Activated T-helper 17 cell treated with anti-CD3 and anti-CD28 coated beads, Interleukin-2, amount 50 U/mL, for 72 hours (primary cell): ENCODE measurements at places on chromosomes 16 and 17. TPM values are rescaled to one million over a fixed set of nuclear protein-coding genes. Genes with fewer than 3 reads are reported as not detected.

- H3K27ac ChIP-seq: no peak overlapping the region
- no peaks in the 10 kb centered on the region for H3K27me3 ChIP-seq
- ATAC-seq: no peak
- peaks cover 5% of the 10 kb centered on the region for H3K4me1 ChIP-seq
Observed at GRCh38 chr17:2815781-2816185, 19.5 kb downstream of the RAP1GAP2 start.

DNA sequence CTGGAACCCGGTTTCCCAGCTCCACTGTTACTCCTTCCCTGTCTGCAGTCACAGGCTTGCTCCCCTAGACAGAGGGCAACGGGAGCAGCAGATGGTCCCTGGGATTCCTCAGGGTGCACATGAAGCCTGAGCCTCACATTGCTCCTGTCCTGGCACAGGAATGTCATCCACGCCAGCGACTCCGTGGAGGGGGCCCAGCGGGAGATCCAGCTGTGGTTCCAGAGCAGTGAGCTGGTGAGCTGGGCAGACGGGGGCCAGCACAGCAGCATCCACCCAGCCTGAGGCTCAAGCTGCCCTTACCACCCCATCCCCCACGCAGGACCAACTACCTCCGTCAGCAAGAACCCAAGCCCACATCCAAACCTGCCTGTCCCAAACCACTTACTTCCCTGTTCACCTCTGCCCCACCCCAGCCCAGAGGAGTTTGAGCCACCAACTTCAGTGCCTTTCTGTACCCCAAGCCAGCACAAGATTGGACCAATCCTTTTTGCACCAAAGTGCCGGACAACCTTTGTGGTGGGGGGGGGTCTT is 1.6 kb upstream of the DECR2 start:
- no peaks in the 10 kb centered on the region for H3K27me3 ChIP-seq
- H3K4me3 ChIP-seq: peak overlapping the region; percentile 75
- H3K36me3 ChIP-seq: no peaks in the 10 kb centered on the region
- H3K27ac ChIP-seq: peak overlapping the region; percentile 20

GRCh38 chr16:894841-895240 is 75.9 kb downstream of the LMF1 start:
- H3K27me3 ChIP-seq: no peaks in the 10 kb centered on the region
- H3K36me3 ChIP-seq: no peaks in the 10 kb centered on the region
- no peak for ATAC-seq
- H3K4me3 ChIP-seq: no peak overlapping the region

GRCh38 chr17:62653826-62654761 is 26.6 kb downstream of the MRC2 start:
- ATAC-seq: no peak
- H3K27me3 ChIP-seq: no peaks in the 10 kb centered on the region
- peak overlapping the region; percentile 77 for H3K27ac ChIP-seq
- H3K36me3 ChIP-seq: no peaks in the 10 kb centered on the region
- peak overlapping the region; percentile 87 for H3K4me3 ChIP-seq
- peaks cover 16% of the 10 kb centered on the region for H3K4me1 ChIP-seq

- H3K4me1 ChIP-seq: no peaks in the 10 kb centered on the region
- no peaks in the 10 kb centered on the region for H3K27me3 ChIP-seq
- no peaks in the 10 kb centered on the region for H3K36me3 ChIP-seq
Observed at GRCh38 chr16:63744077-63744874, 1377.6 kb downstream of the CDH11 start.

DNA sequence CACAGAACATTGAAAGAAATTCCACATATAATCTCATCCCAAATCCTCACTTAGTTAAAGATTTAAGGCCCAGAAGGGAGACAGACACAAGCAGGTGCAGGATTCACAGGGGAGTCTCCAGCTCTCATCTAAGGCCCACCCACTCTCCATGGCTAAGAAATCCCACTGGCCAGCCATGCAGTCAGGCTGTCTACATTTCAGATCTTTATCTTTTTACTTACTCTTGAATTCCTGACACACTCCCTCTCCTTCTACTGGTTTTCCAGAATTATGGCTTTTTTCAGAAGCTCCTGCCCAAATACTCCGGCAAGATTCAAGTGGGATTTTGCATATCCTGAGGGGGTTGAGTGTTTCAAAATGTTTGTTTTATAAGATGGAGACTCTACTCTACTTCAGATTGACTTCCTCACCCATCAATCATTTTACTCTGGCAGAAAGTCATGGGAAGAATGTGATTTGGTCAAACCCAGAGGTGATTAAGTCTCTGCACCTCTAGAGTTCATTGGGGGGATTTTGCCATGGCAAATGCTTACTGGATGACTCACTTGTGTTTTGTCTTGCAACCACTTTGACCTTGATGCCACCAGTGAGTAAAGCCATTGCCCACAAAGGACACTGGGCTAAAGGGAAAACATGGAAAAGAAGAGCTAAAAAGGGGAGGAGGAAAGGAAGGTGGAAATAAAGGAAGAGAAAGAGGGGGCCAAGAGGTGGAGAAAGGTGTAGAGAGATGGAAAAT is 688.8 kb upstream of the SALL1 start:
- no peak overlapping the region for H3K4me3 ChIP-seq
- H3K4me1 ChIP-seq: no peaks in the 10 kb centered on the region
- no peaks in the 10 kb centered on the region for H3K27me3 ChIP-seq

DNA sequence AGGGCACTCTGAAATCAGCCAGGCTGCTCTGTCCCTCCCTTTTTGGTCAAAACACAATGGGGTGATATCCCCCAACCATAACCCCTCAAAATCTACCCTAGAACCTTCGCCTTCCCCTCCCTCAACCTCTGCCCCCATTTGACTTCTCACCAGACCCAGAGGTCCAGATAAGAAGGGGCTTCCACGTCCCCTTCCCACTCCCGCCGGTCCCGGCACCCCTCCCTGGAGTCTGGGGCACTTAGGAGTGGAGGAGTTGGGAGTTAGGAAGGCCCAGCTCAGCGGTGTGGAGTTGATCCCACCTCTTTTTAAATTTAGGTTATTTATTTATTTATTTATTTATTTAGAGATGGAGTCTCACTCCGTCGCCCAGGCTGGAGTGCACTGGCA is 619 bp upstream of the TMEM92 start:
- peaks cover 7% of the 10 kb centered on the region for H3K4me1 ChIP-seq
- H3K4me3 ChIP-seq: no peak overlapping the region
- no peak for ATAC-seq
- no peak overlapping the region for H3K27ac ChIP-seq
- H3K36me3 ChIP-seq: no peaks in the 10 kb centered on the region
- H3K27me3 ChIP-seq: peaks cover 30% of the 10 kb centered on the region

DNA sequence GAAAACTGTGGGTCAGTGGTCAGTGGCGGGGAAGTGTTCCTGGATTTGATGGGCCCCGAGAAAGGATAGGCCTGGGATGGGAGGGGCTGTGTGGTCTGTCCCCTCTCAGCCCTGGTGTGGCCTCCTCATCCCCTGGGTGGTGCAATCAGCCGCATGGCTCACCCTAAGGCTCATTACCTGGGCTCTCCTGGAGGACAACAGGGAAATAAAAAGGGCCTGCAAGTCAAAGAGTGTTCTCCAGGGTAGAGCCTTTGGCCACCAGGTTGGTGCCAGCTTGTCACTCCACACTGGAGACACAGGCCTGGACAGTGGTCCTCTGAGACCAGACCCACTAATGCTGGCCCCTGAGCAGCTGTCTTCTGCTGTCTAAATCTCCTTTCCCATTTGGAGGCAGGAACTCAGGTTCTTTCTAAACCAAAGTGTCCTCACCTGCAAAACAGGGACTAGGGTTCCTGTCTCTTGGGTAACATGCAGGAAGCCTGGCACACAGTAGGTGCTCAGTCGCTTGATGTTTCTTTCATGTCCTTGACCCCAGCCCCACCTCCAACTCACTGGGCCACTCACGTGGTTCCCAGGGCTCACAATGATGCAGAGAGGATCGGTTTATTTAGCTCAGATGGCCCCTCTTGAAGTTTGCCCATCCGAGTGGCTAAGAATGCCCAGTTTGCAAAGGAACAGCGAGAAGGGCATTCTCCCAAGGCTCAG is 2.4 kb downstream of the NDRG4 start:
- no peak for ATAC-seq
- peaks cover 3% of the 10 kb centered on the region for H3K4me1 ChIP-seq
- H3K4me3 ChIP-seq: peak overlapping the region; percentile 81
- no peaks in the 10 kb centered on the region for H3K36me3 ChIP-seq

DNA sequence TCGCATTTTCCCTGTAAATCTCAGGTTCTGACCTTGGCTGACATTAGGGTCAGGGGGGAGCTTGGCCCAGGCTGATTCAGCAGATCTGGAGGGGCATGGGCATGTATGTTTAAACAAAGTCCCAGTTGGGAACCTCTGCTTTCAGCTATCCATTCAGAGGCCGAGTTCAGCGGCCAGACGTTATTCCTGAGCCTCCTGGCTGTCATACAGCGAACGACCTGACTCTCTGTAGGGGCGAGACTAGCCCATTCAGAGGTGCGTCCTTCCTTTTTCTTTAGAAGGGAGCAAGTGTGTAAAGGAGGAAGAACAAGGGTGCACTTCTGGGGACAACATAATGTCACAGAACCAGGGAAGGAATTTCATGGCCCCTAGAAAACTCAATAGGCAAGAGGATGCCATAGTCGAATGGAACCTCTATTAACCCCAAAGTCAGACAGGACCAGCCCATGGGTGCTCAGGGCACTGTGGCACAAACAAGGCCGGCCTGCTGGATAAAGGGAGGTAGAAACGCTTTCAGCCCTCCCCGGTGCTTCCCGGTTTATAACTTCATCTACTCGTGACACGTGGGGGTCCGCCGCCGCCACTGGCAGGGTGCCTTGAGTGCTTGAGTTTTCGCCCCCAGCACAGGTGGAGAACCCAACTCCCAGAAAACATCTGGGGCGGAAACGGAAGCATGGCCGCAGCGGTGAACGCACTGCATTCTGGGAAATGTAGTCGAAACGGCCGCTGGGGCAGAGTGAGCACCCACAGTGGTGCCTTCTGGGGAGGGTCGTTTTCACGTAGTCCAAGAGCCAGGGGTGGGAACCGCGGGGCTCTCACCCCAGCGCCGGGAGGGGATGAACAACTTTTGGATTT is 33.2 kb upstream of the PLCG2 start:
- H3K4me1 ChIP-seq: peaks cover 10% of the 10 kb centered on the region
- peak overlapping the region; percentile 82 for H3K4me3 ChIP-seq
- peak; percentile 89 for ATAC-seq
- H3K36me3 ChIP-seq: no peaks in the 10 kb centered on the region
- no peaks in the 10 kb centered on the region for H3K27me3 ChIP-seq

DNA sequence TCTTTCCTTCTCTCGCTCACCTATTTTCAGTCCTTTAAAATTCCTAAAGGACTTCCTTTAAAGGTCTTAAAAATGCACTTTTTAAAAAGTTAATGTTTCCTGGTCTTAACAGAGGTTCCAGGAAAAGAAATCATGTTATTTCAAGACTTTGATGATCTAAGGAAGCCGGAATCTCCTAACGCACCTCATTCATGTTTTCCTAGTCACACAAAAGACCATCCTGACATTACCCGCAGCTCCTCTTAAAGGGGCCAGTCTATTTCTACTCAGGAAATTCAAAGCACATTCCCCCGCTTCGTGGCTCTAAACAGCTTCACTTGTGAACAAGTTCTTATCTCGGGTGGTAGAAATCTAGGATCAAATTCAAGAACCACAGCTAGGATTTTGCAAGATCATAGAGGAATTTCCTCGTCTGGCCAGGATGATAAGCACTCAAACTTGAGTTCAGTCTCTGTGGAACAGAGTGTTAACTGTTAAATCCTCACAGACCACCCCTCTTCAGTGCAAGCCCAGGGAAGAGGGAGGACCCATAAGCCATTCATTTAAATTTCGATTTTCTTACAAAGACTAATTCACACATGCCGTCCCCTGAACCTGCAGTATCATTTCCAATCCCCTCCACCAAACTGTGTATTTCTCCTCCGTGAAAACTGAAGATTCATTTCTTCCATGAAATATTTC is 137.1 kb upstream of the AXIN2 start:
- no peak overlapping the region for H3K27ac ChIP-seq
- no peaks in the 10 kb centered on the region for H3K4me1 ChIP-seq
- no peak for ATAC-seq
- no peak overlapping the region for H3K4me3 ChIP-seq
- peaks cover 6% of the 10 kb centered on the region for H3K27me3 ChIP-seq

DNA sequence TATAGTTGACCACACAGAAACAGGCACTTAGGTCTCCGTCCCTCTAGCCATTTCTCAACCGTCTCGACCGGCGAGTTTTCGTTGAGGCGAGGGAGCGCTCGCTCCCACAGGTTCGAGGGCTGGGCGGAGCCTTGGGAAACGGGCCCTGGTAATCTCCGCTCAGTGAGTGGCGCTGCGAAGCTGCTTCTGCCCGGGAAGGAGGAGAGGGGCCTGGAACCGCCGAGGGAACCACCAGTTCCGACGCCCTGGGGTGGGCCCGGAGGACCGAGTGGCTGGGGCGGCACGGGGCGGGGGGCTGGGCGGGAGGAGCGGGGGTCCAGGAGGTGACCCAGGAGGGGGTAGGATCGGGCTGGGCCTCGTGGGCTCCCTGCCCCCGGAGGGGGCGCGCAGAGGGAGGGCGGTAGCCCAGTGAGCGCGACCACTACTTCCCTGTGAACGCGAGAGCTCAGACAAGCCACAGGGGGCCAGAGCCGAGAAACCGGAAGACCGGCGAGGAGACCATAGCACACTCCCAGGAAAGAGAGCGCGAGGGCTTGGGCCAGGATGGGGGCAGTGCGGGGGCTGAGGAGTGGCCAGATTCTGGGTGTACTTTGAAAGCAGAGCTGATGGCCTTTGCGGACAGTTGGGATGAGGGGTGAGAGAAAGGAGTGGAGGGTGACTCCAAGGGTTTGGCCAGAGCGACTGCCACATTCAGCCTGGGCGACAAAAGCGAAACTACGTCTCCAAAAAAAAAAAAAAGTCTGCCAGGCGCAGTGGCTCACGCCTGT is 29.9 kb upstream of the ARL4D start:
- peak; percentile 68 for ATAC-seq
- no peaks in the 10 kb centered on the region for H3K27me3 ChIP-seq
- H3K36me3 ChIP-seq: peaks cover 14% of the 10 kb centered on the region
- H3K4me1 ChIP-seq: peaks cover 20% of the 10 kb centered on the region
- H3K4me3 ChIP-seq: peak overlapping the region; percentile 77
- peak overlapping the region; percentile 99 for H3K27ac ChIP-seq

DNA sequence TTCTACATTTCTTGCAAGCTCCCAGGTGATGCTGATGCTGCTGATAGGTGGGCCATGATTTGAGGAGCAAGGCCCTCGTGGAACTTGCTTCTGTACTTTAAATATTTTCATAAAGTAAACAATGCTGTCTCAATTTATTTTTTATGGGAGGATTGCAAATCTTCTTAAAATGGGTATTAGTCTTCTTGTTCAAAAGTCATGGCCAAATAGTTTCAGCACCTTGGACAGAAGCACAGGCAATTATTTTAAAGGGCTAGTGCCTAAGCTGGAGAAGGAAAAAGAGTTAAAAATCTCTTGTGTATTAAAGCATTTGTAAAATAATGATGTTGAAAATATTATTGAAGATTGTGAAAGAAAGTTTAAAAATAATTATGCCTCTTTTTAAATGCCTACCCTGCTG is 50.5 kb downstream of the GPR139 start:
- H3K4me3 ChIP-seq: no peak overlapping the region
- no peak for ATAC-seq
- no peaks in the 10 kb centered on the region for H3K4me1 ChIP-seq
- no peaks in the 10 kb centered on the region for H3K36me3 ChIP-seq

The NT5M gene
- 3.3 TPM for total RNA-seq

The CKLF gene
- total RNA-seq: 117 TPM

The SEZ6L2 gene
- total RNA-seq: not detected

The RMI2 gene
- total RNA-seq: 34.3 TPM
